Stimulated activated CD4-positive, alpha-beta T cell treated with anti-CD3 and anti-CD28 coated beads, Interleukin-1b, Interleukin-23, amount 100 ng/mL, for 48 hours (primary cell): ENCODE measurements at places on chromosomes 16 and 17.
A peak's percentile ranks its signal among the peaks of the same experiment; 100 is the strongest.

GRCh38 chr17:67051837-67052236 lies 7.5 kb downstream of the CACNG1 start:
- no peak for DNase-seq

- DNase-seq: peak; percentile 49
Observed at GRCh38 chr16:11181899-11182279, 74.1 kb downstream of the SOCS1 start.

- no peak for DNase-seq
Observed at GRCh38 chr17:49959183-49959935, 9.6 kb upstream of the DLX4 start.

- no peak for DNase-seq
Observed at GRCh38 chr17:75301049-75301448, 11.8 kb upstream of the SLC25A19 start.

GRCh38 chr17:78252111-78252634 lies 20.7 kb downstream of the TMEM235 start:
- peak; percentile 30 for DNase-seq

- DNase-seq: no peak
Observed at GRCh38 chr17:80414508-80414802, 512 bp upstream of the ENDOV start.

DNA sequence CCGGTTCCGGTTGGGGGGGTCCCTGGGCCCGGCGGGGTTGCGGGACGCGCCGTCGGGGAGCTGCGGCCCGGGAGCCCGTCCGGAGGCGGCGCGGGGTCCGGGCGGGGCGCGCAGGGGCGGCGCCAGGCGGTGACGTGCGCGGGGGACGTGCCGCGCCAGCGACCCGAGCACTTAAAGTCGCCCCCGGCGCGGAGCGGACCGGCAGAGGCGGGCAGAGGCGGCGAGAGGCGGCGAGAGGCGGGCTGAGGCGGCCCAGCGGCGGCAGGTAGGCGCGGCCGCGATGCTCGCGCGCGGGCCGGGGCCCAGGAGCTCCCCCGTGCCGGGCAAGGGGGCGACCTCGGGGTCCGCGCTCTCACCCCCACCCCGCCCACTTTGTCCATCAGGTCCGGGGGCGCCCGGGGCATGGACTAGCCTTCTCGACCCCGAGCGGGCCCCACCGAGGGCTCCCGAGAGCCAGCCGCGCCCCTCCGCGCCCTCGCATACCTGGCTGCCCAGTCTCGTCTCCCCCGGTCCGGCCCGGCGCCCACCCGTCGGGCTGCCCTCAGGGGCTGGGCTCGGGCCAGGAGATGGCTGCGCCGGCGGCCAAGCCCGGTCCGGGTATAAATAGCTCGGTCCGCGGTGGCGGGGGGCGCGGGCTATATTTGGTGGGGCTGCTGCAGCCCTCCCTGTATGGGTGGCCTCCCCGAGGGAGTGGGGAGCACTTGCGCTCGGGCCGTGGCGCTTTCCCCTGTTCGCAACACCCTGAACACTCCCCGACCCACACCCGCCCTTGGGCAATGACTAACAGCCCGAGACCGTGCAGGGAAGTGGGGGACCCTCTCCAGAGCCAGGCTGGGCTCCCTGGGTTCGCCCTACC lies at the start of gene SLC16A3:
TSS of gene SLC16A3 (plus strand) at position 201 of the 856 bp plus-strand sequence. CDS start 6,967 bp downstream, outside the sequence.
- peak; percentile 49 for DNase-seq

DNA sequence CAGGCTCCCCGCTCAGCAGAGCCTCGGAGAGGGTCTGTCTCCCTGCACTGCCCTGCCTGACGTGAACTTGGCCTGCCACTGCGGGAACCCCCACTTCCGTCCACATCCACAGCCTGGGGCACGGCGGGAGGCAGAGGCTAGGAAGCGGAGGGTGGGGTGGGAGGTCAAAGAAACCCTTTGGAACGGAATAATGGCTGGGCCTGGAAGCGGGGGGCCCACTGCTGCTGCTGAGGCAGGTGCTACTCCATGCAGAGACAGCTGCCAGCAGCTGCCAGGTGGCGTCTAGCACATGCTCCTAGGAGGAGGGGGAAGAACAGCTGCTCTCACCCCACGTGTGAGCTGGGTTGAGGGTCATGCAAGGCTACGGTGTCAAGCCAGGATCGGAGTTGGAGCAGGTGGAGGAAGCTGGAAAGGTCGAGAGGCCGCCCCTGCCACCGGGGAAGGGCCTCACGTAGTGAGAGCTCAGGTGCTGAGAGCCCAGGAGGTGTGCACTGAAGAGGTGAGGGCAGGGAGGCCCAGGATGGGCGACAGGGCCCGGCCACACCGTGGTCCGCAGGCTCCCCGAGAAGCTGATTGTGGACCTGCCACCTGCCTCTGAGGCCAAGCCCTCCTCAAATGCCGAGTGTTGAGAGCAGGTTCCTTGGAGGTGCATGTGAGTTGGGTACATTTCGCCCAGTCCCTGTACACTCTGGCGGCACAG lies 9.8 kb downstream of the FSCN2 start:
- no peak for DNase-seq

- no peak for DNase-seq
Observed at GRCh38 chr17:32481193-32481592, 5.6 kb upstream of the CDK5R1 start.

DNA sequence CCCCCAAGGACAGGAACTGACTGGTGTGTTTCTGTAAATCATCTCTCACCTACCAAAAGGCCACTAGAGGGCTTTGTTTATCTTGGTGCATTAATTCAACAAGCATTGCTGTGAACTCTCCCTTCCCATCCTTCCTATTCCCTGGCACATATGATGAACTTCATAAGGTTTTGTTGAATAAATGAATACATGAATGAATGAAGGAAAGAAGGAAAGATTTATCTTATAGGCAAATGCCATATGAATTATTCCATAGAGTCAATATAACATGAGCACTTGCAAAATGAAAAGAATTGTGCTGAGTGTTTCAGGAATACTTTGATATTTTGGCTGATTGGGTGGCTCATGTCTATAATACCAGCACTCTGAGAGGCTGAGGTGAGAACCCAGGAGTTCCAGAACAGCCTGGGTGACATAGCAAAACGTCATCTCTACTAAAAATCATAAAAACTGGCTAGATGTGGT lies 4.3 kb downstream of the SPDYE4 start:
- no peak for DNase-seq

GRCh38 chr16:21646721-21647561 lies 5.5 kb downstream of the IGSF6 start:
- peak; percentile 88 for DNase-seq

GRCh38 chr17:36542755-36543154 lies 2.0 kb upstream of the GGNBP2 start:
- no peak for DNase-seq

DNA sequence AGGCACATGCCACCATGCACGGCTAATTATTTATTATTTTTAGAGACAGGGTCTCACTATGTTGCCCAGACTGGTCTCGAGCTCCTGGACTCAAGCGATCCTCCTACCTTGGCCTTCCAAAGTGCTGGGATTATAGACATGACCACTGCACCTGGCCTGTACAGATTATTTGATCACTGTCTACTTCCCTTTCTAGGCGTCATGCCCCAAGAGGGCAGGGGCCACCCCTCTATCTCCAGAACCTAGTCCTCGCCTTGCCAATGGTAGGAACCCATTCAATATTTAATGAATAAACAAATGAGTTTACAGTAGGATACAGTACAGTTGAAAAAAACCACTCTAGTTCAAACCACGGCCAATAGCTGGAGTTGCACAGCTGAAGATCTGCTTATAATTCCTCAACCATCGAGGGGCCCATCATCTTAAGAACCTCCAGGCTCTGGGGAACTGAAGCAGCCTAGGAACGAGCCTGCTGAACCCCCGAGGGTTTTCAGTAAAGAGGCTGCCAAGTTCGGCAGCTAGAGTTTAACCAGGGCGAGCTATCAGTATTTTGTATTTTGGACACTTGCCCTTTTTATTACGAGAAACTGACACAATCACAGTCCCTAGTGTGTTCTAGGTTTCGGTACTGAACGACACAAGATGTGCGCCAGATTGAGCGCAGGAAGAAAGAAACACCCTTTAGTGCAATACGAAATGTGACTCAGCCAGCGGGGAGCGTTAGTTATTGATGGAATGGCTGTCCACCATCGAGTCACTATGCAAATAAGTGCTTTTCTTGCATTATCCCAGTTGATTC lies 14.6 kb downstream of the ADCY9 start:
- DNase-seq: no peak

DNA sequence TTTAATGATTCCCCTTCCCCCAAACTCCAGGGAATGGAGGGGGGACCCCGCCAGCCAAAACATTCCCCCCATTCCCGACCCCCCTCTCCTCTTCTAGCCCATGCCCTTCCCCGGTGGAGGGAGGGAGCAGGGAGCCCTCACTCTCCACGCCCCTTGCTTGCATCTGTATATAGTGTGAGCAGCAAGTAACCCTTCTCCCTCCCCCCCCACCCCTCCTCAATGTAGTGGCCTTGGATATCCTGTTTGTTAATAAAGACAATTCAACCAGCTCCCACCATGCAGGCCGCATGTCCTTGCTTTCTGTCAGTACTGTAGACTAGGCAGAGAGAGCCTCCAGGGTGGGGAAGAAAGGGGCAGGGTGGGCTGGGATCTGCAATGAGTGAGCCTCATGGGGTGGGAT lies 1.6 kb upstream of the C17orf107 start:
- no peak for DNase-seq

GRCh38 chr17:11986942-11987329 lies 10.3 kb downstream of the ZNF18 start:
- DNase-seq: no peak
